ENCODE measurements at places on chromosomes 2 and 18.
A peak's percentile ranks its signal among the peaks of the same experiment; 100 is the strongest.

DNA sequence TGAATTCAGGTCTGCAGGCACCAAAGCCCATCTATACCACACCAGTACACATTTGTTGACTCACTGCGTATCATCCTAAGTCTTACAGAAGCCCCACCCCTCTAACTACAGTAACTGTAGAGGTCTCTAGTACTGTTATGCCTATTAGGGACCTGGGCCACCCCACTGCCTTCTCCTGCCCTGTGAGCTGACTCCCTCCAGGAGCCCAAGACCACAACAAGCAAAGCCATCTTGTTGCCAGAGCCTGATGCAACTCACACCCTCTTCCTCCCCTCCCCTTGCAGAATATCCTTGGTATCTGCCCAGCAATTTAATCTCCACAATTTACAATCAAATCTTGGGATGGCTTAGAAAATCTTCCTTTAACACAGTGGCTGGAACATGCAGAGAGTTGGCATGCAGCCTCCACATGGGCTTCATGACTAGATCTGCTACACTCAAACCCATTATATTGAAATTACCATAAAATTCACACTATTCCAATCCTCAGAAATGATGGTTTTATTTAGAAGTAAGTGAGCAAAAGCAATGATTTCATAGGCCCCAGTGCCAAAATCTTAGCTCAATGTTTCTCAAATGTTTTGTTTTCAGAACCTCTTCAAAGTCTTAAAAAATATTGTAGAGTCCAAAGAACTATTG is 17.7 kb upstream of the CYP1B1 start:
- H3K27ac ChIP-seq, result peak overlapping the region; percentile 38
- DNase-seq, result no peak
- H3K36me3 ChIP-seq, result no peaks in the 10 kb centered on the region
- H3K27me3 ChIP-seq, result peaks cover 9% of the 10 kb centered on the region

DNA sequence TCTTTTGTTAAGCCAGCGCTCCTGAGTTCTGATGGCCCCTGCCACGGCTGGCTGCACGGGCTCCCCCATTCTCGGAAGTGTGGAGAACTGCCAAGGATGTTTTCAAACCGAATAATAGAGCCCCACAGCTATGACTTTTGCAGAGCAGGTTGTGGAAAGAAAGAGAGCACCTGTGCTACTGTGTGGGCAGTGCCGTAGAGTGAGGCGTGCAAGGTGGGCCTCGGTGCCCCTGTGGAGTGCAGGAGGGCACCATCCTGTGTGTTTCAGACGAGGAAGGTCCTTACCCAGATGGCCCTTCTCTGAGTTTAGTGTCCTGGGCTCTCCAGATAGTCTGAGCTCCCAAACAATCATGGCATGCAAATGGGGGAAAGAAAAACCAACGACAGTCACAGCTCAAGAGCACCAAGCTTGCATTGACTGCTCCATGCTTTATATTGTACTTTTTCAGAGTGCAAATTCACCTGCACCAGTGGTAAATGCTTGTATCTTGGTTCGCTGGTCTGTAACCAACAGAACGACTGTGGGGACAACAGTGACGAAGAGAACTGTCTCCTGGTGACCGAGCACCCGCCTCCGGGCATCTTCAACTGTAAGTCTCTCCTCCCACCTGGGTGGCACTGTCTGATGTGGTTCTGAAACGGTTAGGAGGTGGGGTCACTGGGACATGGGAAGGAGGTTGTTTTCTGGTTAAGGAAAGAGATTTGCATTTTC is 219.4 kb downstream of the LDLRAD4 start:
- H3K36me3 ChIP-seq, result no peaks in the 10 kb centered on the region
- H3K27me3 ChIP-seq, result no peaks in the 10 kb centered on the region
- no peak overlapping the region for H3K4me3 ChIP-seq
- no peak for DNase-seq

- peaks cover 23% of the 10 kb centered on the region for H3K27me3 ChIP-seq
- H3K36me3 ChIP-seq, result no peaks in the 10 kb centered on the region
- no peak overlapping the region for H3K4me3 ChIP-seq
- H3K4me1 ChIP-seq, result no peaks in the 10 kb centered on the region
These were observed 48.9 kb upstream of the ATG16L1 start for GRCh38 chr2:233202531-233202944.

DNA sequence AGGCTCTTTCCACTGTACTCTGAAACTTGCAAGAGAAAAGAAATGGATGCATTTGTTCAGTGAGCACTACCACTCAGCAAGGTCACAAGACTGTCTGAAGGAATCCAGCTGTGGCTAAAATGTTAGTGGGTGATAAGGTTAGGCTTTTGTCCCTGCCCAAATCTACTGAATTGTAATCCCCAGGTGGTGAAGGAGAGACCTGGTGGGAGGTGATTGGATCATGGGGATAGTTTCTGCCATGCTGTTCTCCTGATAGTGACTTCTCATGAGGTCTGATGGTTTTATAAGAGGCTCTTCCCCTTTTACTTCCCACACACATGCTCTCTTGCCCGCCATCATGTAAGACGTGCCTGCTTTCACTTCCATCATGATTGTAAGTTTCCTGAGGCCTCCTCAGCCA is 68.2 kb downstream of the ZNF385B start:
- no peaks in the 10 kb centered on the region for H3K36me3 ChIP-seq
- H3K27ac ChIP-seq, result no peak overlapping the region
- DNase-seq, result no peak
- no peaks in the 10 kb centered on the region for H3K27me3 ChIP-seq

- no peak overlapping the region for H3K4me3 ChIP-seq
- no peaks in the 10 kb centered on the region for H3K27me3 ChIP-seq
- peaks cover 32% of the 10 kb centered on the region for H3K36me3 ChIP-seq
- DNase-seq, result peak; percentile 69
- no peak overlapping the region for H3K27ac ChIP-seq
- H3K4me1 ChIP-seq, result peaks cover 18% of the 10 kb centered on the region
These were observed 27.0 kb downstream of the IRS1 start for GRCh38 chr2:226772389-226773179.

DNA sequence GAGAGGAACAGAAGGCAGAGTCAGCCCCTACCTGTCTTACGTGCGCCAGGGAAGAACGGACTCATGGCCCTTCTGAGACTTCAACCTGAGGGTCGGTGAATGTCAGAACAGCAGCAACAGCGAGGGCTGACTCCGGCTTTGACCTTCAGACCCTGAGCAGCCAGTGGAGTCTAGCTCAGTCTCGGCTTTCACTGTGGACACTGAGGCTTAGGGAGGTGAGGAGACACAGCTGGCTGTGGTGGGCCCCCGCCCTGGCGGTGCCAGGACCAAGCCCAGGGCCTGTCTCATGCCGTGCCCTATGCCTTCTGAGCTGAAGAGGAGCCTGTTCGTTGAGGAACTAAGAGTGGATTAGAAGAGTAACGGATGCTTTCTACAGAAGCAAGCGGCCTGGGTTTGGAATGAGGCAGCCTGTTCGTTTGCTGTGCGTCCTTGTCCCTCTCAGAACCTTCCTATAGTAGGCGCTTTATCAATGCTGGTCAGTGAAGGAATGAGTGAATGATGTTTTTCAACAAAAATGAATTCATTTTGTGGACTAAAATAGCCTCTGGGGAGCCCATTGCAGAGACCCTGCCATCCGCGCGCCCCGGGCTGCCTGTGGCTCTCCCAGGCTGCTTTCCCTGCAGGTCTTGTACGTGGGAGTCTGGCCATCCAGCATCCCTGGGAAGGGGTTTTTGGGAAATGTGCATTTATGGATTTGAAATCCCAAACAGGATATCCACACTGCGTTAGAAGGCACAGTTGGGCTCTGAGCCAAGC is 38.9 kb downstream of the ASB1 start:
- H3K4me1 ChIP-seq, result no peaks in the 10 kb centered on the region
- H3K36me3 ChIP-seq, result no peaks in the 10 kb centered on the region
- H3K4me3 ChIP-seq, result no peak overlapping the region
- H3K27me3 ChIP-seq, result no peaks in the 10 kb centered on the region
- no peak for DNase-seq

GRCh38 chr2:65813631-65814173 is 381.3 kb upstream of the SPRED2 start:
- H3K27ac ChIP-seq, result no peak overlapping the region
- H3K4me1 ChIP-seq, result no peaks in the 10 kb centered on the region
- H3K4me3 ChIP-seq, result no peak overlapping the region
- no peaks in the 10 kb centered on the region for H3K36me3 ChIP-seq

GRCh38 chr18:67771271-67771670 is 254.8 kb upstream of the DSEL start:
- H3K36me3 ChIP-seq, result no peaks in the 10 kb centered on the region
- H3K4me1 ChIP-seq, result peaks cover 7% of the 10 kb centered on the region
- no peaks in the 10 kb centered on the region for H3K27me3 ChIP-seq
- H3K4me3 ChIP-seq, result no peak overlapping the region
- DNase-seq, result peak; percentile 87

GRCh38 chr2:63851691-63852311 is 10.1 kb downstream of the UGP2 start:
- H3K4me1 ChIP-seq, result peaks cover 11% of the 10 kb centered on the region
- no peak for DNase-seq
- H3K27me3 ChIP-seq, result no peaks in the 10 kb centered on the region
- H3K27ac ChIP-seq, result no peak overlapping the region
- no peak overlapping the region for H3K4me3 ChIP-seq

- no peaks in the 10 kb centered on the region for H3K27me3 ChIP-seq
- no peak for DNase-seq
- H3K4me1 ChIP-seq, result peaks cover 21% of the 10 kb centered on the region
These were observed 248.8 kb upstream of the CTAGE1 start for GRCh38 chr18:22666411-22666940.

DNA sequence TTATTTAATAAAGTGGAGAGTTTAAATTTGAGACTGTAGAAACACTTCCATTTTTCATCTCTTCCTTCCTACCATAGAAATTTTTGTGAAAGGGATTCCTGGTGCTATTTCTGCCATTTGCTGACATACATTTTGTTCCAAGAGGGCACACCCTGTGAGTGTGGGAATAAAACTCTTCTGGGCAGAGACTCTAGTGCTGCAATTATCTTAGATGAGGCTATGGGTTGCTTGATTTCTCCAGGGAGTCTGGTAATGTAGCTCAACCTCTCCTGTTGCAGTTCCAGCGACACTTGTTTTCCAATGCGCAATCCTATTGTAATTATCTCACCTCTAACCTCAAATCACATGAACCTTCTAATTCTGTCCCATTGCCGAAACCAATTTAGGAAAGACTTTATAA is 60.1 kb upstream of the ZSWIM2 start:
- H3K36me3 ChIP-seq, result no peaks in the 10 kb centered on the region
- no peak overlapping the region for H3K4me3 ChIP-seq
- H3K27me3 ChIP-seq, result no peaks in the 10 kb centered on the region
- no peak overlapping the region for H3K27ac ChIP-seq
- DNase-seq, result no peak
- no peaks in the 10 kb centered on the region for H3K4me1 ChIP-seq

- DNase-seq, result no peak
- H3K4me1 ChIP-seq, result peaks cover 3% of the 10 kb centered on the region
- no peaks in the 10 kb centered on the region for H3K36me3 ChIP-seq
- H3K27me3 ChIP-seq, result no peaks in the 10 kb centered on the region
- no peak overlapping the region for H3K4me3 ChIP-seq
These were observed 233.6 kb downstream of the TPGS2 start for GRCh38 chr18:36595046-36595817.

DNA sequence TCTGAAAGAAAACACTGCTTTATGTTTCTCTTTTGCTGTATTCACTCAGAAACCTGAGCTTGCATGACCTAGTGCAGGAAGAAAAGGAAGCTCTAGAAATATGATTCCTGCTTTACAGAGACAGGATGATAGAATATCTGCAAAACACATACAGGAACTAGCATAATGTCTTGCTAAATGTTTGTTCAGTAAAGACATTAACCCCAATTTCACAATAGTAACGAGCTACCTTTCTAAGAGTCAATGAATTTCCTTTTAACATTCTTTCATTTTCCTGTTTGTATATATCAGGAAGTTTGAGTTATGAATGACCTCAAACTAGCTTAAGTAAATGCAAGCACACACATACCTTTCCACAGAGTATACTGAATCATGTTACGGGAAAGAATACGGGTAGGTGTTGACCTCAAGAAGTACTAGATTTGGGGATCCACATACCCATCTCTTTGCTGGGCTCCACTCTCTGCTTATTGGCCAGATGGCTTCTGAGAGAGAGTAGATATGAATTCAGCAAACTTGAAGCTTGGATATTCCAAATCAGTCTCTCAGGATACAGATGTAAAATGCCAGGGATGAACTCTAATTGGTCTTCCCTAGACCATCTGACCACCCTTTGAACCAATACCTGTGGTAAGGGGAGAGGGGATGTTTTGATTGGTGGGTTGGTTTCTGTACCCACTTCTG is 18.2 kb upstream of the ACSL3 start:
- no peaks in the 10 kb centered on the region for H3K27me3 ChIP-seq
- H3K4me1 ChIP-seq, result peaks cover 7% of the 10 kb centered on the region
- no peaks in the 10 kb centered on the region for H3K36me3 ChIP-seq
- DNase-seq, result peak; percentile 74
- H3K27ac ChIP-seq, result no peak overlapping the region

- no peaks in the 10 kb centered on the region for H3K36me3 ChIP-seq
- no peaks in the 10 kb centered on the region for H3K27me3 ChIP-seq
- DNase-seq, result no peak
- H3K27ac ChIP-seq, result no peak overlapping the region
- H3K4me3 ChIP-seq, result no peak overlapping the region
These were observed 120.4 kb downstream of the SLC5A7 start for GRCh38 chr2:108106731-108107130.

GRCh38 chr2:209917154-209917771 is 85.2 kb upstream of the RPE start:
- DNase-seq, result no peak
- no peak overlapping the region for H3K4me3 ChIP-seq
- no peaks in the 10 kb centered on the region for H3K4me1 ChIP-seq
- no peak overlapping the region for H3K27ac ChIP-seq
- H3K27me3 ChIP-seq, result no peaks in the 10 kb centered on the region

DNA sequence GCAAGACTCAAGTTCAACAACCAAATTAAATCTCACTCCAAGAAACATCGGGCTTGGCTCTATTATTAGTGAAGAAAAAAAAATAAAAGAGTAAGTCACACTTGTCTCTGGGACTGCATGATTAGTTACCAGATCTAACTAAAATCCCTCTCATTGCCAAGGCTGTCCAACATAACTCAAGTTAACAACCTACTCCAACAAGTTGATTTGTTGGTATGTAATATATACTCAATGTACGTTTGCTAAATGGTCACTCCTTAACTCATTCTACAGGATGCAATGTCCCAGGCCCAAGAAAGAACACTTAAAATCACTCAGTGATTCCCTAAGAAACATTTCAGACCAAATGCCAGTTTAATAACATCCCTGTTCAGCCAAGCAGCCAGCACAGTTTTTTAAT is 95.1 kb downstream of the DYM start:
- H3K4me1 ChIP-seq, result 0 out of 2 replicates have a peak, but pooled peaks cover 2% of the 10 kb centered on the region
- no peak overlapping the region for H3K4me3 ChIP-seq
- no peak overlapping the region for H3K27ac ChIP-seq
- peaks cover 5% of the 10 kb centered on the region for H3K36me3 ChIP-seq

- no peak overlapping the region for H3K4me3 ChIP-seq
- peak; percentile 68 for DNase-seq
- H3K27ac ChIP-seq, result no peak overlapping the region
- no peaks in the 10 kb centered on the region for H3K36me3 ChIP-seq
These were observed 259.7 kb downstream of the ETAA1 start for GRCh38 chr2:67656875-67657274.

DNA sequence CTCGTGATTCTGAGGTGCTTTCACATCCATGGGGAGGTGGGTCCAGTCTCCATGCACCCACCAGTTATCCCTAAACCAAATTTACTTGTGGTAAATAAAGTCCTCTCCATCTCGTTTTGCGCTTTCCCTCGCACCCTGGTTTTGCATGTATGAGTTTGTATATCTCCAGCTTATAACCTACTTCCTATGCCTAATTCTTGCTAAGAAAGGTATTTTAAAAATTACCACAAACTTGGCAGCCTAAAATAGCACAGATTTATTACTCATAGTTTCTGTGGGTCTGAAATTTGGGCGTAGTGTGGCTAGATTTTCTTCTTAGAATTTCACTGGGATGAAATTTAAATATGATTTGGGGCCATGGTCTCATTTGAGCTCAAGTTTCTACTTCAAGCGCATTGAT is 511.5 kb downstream of the NYAP2 start:
- no peak overlapping the region for H3K27ac ChIP-seq
- DNase-seq, result no peak
- H3K36me3 ChIP-seq, result no peaks in the 10 kb centered on the region

All from IMR-90 (cell line).